Sciatic nerve (tissue), 2 donors: ENCODE measurements at places on chromosomes 1 and 21. TPM values are rescaled to one million over a fixed set of nuclear protein-coding genes. Genes with fewer than 3 reads are reported as not detected.

GRCh38 chr1:174953285-174954072 lies 46.3 kb upstream of the CACYBP start:
- DNase-seq = no peak

DNA sequence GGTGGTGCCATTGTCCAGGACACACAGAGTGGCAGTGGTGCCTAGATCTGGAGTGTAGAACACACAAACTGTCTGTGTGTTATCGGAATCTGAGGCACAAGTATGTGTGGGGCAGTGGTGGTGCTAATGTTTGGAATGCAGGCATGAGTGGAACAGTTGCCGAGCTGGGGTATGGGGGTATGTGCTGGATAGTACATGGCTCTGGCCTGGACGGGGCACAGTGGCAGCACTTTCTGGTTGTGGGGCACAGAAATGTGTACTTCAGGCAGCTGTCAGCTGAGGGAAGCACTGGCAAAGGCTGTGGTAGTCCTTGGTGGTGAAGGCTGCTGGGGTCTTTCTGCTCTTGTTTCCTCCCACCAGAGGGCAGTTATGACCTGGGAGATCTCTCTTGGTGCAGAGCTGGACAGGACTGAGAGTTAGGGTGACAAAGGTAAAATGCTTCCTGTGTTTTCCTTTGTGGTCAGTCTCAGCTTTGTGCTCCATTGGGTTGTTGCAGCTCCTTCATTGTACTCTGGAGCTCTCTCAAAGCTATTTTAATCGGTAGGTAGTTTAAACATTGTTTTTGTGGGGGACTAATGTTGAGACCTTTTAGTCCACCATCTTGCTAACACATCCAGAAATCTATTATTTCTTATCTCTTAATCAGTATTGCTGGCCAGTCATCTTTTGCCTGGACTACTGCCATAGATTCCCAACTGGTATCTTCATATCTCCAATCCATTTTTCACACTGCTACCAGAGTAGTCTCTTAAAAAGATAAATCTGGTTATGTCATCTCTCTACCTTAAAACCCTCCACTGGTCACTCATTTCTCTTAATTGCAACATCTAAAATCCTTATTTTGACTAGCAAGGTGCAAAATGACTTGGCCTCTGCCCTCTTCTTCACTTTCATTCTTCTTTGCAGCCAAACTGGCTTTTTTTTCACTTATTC lies 83.9 kb upstream of the NBPF4 start:
- DNase-seq = no peak

GRCh38 chr1:65264197-65264929 lies 45.0 kb upstream of the DNAJC6 start:
- peak; percentile 66 for DNase-seq

GRCh38 chr1:207948536-207949250 lies 37.8 kb upstream of the CD34 start:
- no peak for DNase-seq

GRCh38 chr1:237181743-237182317 lies 139.8 kb downstream of the RYR2 start:
- DNase-seq = no peak

- no peak for DNase-seq
Observed at GRCh38 chr1:24946861-24947658, 17.0 kb upstream of the RUNX3 start.

DNA sequence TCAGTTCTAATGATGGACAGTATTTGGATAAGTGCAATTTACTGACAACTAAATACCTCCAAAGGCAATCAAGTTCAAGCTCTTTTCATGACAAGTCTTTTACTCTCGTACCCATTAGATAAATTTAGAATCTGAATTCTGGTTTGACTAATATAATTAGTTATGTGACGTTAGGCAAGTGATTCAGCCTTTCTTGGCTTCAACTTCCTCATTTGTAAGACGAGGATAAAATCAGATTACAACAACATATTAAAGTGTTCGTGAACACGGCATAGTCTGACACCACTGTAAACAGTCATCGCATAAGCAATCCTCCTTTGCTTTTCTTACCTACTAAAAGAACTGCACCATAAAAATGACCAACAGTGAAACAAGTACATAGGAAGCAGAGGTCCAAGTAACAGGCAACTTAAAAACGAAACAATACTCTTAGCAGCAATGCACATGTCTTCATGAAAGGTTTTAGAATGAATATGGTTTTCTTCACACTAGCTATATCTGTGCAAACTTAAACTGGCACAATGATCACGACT lies 25.7 kb downstream of the COA6 start:
- no peak for DNase-seq

ADORA3 gene
- total RNA-seq = 3.8 TPM
